ENCODE measurements at places on chromosomes 5 and 9. TPM values are rescaled to one million over a fixed set of nuclear protein-coding genes. Genes with fewer than 3 reads are reported as not detected.
A peak's percentile ranks its signal among the peaks of the same experiment; 100 is the strongest.

Gene CCNO
- not detected for total RNA-seq

Gene NTMT1
- total RNA-seq = 43.7 TPM

Gene LRRTM2
- 0.07 TPM for total RNA-seq

Gene CARD9
- 1.6 TPM for total RNA-seq

DNA sequence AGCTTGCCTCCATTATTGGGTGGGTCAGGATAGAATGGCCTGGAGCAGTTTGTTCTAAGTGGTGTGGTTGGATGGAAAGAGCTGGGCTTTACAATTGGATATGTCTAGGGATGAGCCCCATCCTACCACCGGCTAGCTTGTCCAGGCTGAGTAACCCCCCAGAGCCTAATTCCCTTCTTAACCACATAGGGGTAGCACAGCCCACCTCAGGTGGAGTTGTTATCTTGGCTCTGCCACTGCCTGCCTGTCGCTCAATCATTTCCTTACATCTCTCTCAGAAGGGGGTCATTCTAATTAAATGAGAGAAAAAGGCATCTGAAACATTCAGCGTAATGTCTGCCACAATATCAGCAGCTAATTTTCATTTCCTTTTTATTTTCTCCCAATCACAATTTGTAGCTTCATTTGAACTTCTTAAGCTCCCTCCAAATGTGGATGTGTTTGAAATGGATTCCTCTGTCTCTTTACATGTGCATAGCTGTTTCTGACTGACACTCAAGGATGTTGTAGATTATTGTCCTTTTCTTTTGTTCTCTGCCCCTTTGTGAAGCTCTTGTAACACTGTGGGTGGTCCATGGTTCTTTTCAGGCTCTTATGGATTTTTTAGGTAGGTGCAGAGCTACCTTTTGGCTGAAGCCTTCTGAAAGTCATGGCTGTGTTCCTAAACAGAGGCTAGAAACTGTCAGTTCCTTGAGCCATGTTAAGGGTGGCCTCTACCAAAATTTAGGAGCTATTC is 383.1 kb upstream of the KLF4 start:
- DNase-seq = no peak

Gene ELOVL7
- not detected for total RNA-seq

DNA sequence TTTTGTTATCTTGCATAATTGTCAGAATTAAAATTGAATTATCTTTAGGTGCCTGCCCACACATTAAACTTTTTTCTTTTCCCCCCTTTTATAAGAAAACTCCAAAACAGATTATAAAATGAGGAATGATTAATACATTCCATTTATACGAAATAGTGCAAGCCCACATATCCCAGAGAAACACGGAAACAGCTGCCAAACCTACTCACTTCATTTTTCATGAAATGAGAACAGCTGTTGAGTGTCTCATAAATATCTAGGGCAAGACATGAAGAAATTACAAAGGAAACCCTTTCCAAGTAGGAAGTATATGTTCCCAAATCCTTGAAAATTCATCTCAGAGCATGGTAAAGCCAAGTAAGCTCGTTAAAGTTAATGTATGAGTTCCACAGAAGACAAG is 459.4 kb upstream of the NMUR2 start:
- DNase-seq = no peak

DNA sequence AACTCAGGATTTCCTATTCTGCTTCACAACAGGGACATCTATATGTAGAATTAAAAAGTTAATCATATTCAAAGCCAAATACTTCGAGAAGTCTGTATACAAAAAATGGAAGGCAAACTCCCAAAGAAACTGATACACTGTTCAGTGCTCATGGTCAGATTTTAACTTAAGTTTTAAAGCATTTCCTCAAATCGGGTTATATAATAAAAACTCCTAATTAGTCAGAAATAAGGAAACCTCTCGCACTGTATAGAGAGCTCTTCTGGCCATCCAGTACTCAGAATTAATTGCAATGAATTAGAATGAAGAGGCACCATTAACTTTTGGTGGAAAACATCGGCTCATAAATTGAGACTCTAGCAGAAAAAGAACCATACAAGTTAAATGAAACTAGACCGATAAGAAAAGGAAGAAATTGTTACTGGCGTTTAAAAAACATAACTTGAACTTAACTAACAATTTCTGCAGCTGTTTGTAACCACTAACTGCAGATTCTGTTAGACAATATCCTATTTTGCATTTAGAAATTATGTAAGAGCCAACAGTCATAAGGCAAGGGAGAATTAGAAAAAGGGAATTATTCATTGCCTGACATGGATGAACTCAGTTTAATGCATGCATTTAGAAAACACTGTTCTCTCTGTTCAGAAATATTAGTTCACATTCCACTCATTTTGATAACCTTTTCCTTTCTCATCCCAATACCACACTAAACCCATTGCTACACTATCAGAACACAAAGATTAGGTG is 96.6 kb downstream of the FNBP1 start:
- DNase-seq = no peak

Gene PRLR
- total RNA-seq = 1.4 TPM

DNA sequence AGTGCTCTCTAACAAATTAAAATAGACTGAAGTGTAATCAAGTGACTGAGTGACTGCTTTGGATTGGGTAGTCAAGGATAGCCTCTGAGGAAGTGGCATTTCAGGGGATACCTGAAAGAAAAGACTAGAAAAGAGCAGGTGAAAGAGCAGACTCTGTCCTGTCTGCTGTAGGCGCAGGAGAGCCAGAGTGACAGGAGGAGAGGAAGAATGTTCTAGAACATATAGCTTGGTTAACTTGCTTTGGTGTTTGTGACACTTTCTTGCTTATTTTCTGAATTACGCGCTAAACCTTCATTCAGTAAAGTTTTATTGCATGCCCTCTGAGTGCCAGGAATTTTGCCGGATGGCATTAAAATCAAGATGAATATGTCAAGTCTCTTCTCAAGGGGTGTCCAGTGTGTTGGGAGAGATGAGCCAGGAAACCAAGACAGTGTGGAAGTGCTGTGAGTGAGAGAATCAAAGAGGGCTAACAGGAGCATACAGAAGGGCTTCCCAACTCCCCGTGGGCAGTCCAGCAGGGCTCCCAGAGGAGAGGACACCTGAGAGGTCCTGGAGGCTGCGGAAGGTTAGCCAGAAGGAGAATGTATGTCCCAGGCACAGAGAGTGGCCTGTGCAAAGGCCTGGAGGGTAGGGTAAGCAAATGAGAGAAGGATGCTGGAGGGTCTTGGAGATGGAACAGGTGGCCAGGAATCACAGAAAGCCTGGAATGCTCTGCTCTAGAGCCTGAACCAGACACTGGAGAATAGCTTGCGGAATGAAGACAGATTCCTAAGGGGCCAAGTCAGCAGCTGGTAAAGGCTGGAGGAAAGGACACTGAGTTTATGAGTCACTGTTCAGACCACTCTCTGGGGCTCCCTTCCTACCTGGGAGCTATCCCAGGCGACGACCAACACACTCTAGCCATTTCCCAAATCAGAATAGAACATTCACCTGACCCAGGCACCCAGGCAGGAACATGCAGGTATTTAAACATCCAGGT is 59.3 kb downstream of the SLC22A5 start:
- no peak for DNase-seq

DNA sequence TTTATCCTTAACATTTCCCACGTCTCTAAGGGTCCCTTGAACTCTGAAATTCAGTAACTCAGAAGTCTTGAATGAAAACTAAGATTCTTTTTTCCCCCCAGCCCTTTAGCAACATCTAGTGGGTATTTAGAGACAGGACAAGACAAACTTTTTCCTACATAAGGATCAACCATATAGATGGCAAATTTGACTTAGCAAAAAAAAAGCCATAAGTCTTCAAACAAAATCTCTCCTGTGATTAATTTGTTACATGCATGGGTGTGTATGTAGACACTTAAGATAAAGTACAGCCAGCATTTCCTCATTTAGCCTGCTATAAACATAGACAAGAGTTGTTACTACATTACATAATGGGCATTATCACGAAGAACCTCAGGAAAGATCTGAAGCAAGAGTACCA is 29.1 kb upstream of the ANKRD31 start:
- peak; percentile 55 for DNase-seq

Gene PCDHGA10
- total RNA-seq = 0.30 TPM

- DNase-seq = no peak
Measured at GRCh38 chr5:157215514-157216167, 35.0 kb downstream of the ITK start.

Gene MROH2B
- not detected for total RNA-seq

All from naive thymus-derived CD4-positive, alpha-beta T cell (primary cell).